ENCODE measurements at places on chromosomes 12 and 14.

DNA sequence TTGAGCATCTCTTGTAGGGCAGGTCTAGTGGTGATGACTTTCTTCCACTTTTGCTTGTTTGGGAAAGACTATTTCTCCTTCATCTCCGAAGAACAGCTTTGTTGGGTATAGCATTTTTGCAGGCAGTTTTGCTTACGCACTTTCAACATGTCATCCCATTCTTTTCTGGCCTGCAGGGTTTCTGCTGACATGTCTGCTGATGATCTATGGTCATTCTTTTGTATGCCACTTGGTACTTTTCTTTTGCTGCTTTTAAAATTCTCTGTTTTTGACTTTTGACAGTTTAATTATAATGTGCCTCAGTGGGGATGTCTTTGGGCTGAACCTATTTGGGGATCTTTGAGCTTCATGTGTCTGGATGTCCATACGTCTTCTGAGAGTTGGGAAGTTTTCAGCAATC lies 78.2 kb downstream of the PTHLH start:
- DNase-seq, result no peak

- DNase-seq, result peak; percentile 64
These were observed 3.6 kb downstream of the TNS2 start for GRCh38 chr12:53053218-53054111.

DNA sequence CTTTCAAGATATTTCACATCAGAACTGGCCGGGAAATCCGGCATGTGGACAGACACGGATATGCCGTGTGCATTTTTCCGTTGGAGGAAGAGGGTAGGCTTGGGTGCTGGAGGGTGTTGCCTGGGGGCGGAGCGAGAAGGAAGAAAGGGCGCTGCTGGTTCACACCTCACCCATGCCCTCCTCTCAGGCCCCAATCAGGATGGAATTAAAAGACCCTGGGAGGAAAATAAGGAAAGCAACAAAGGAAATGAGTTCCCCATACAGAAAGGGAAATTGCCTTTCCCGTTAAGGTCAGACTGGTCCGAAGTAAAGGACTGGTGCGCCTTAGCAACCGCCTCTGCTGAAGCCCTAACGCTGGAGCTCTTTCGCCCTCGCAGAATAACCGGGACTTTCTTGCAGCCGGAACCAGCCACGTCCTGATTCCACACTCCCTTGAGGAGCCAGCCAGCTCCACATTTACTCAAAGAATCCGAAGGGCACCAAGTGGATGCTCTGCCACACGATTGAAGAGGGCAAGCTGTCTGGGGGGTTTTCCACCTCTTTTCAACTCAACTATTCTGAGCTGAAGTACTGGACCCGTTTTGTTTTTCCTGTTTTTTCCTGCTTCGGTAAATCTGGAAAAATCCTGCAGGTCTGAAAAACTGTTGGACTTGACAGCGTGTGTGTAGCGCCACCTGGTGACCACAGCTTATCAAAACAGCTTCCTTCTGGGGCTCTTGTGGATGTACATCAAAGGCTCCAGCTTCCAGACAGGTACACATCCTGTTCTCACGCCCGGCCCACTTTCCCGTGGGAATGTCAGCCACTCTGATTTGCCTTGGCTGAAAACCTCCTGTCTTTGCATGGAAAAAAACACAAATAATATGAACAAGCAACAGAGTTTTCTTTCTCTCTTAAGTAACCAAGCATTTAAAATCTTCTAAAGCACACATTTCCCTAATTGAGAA lies 37.6 kb upstream of the BCL2L14 start:
- peak; percentile 91 for DNase-seq

- DNase-seq, result no peak
These were observed 45.6 kb downstream of the PITPNM2 start for GRCh38 chr12:123105211-123105826.

DNA sequence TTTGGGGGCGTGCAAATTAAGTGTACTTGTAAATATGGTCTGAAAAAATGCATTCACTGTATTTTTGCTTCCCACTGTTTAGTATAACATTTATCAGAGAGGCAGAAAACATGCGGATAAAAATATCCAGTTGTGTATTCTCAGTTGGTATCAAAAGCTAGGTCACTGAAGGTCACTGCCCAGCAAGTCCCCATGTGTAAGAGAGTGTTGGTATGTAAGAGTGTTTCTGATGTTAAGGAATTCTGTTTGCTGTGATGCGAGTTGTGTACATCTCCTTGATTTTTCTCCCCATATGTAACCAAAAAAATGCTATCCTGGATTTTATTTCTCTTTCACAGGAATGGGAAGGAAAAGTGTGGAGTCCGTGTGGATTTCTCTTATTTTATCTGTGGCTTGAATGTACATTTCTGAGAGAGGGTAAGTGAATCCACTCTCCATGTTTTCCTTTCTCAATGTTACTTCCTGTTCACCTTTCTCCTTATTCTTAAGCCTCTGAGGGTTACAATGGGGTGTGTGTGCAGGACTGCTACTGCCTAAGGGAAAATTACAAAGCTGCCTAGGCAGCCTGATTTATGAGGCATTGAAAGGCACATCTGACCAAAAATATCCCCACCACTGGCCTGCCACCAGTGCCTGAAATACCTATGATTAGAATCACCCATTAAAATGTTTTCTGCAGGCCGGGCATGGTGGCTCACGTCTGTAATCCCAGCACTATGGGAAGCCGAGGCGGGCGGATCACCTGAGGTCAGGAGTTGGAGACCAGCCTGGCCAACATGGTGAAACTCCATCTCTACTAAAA lies 97.9 kb upstream of the USP44 start:
- no peak for DNase-seq

- DNase-seq, result peak; percentile 98
These were observed at the start of the genes ORMDL2 and SARNP for GRCh38 chr12:55817345-55818139. TSS of gene ORMDL2 (plus strand) at chr12:55818041. CDS start at chr12:55819000, 959 bp downstream. TSS of gene SARNP (minus strand) at chr12:55817724. CDS start at chr12:55817701, 23 bp downstream.

GRCh38 chr12:98244136-98244535 lies 271.3 kb upstream of the TMPO start:
- DNase-seq, result no peak

DNA sequence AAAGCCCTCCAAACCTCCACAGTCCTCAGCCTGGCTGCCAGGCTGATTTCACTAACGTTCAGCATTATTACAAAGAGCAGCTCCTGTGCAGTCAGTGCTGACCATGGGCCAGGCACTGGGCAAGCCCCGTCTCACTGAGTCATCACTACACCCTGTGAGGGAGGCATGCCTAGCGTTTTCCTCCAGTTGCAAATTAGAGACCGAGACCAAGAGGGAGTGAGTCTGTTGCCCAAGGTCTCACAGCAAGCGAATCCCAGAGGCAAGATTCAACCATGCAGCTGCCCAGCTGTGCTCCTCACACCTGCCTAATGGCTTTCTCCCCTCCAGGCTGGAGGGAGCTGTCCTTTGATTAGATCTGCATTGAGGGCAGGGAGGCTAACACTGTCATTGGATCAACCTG lies 229.3 kb upstream of the LHX5 start:
- no peak for DNase-seq

- no peak for DNase-seq
These were observed 61.4 kb downstream of the KICS2 start for GRCh38 chr12:64160711-64161060.

- DNase-seq, result no peak
These were observed 118.0 kb downstream of the SINHCAF start for GRCh38 chr12:31207799-31208465.

- peak; percentile 40 for DNase-seq
These were observed 240.5 kb upstream of the DAAM1 start for GRCh38 chr14:58947814-58948445.

GRCh38 chr12:19151298-19151697 lies 21.8 kb downstream of the PLEKHA5 start:
- no peak for DNase-seq

GRCh38 chr14:63543826-63544406 lies 739 bp upstream of the PPP2R5E start:
- no peak for DNase-seq

DNA sequence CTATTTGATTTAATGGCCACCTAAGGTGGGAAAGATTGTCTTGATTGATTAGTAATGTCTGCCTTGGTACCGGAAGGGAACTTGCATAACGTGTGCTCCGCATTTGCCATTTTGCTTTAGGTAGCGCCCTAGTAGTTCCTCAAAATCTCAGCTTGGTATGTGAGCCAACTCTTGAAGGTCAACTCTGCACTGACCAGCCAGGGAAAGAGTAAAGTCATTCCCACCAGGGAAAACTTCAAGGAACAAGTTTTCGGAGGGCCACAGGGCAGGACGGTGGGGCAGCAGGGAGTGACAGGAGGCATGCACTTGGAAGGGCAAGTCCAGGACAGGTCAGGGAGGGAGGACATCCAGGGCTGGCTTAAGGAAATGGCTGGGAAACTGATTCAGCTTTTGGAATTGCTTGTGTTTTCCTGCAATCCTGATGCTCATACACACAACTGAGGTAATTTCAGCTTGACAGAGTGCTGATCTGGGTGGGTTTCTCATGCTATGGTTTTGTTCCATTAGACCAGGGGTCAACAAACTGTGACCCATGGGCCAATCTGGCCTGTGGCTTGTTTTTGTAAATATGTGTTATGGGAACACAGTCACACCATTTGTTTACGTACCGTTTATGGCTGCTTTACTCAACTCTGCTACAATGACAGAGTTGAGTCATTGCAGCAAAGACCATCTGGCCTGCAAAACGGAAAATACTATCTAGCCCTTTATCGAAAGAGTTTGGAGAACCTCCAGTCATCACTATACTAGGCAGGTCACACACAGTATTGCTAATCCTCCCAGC lies 184.5 kb downstream of the RBM19 start:
- no peak for DNase-seq

GRCh38 chr14:88535149-88535548 lies 19.7 kb downstream of the PTPN21 start:
- no peak for DNase-seq

DNA sequence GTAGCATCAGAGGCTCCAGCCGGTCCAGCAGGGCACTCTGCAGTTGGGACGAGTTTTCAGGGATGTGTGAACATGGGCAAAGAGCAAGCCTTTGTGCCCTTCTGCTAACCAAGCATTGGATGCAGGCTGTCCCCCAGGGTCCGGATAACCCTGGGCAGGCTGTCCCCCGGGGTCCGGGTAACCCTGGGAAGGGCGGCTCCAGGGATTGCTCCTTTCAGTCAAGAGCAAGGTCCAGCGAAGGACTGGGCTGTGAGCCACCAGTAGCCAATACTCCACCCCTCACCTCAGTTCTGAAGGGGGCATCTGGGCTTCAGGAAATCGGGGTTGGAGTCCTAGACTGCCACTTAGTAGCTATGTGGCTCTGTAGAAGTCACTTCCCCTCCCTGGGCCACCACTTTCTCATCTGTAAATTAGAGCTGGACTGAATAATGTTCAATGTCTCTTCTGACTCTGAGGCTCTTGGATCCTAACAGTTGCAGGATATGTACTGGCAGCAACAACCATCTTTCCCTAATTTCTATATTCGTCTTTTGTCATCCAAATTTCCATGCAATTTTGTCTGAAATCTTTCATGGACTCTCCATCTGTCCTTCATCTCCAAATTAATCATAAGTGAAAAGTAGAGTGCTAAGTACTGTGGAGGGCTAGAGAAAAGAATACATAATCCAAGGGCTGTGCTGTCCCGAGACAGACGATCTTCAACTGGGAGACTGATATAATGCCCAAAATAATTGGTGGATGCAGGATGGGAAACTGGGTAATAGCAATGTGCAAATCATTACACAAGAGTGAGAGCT lies 137.4 kb upstream of the NTF3 start:
- no peak for DNase-seq

DNA sequence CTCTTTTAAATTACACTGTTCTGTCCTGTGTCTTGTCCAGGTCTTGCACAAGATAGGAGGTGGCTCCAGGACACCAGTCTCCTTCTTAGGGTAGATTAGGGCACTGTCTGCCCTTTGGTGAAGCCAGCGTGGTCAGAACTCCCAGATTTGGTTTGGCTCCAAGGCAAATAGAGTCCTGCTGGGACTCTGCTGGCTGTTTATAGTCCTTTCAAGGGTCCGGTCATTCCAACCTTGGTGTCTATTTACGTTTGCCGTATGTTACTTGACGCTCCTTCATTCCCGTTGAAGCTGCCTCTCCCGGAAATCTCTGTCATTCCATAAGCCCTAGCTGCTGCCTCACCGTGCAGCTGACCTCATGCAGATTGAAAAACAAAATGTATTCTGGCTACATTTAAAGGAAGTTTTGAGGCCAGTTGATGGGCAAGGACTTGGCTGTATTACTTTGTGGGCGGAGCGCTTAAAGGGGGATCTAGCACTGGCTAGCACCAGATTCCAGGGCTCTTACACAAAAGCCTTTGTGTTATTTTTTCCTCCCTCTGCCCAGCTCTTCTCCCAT lies 180.6 kb downstream of the AKAP6 start:
- peak; percentile 82 for DNase-seq

DNA sequence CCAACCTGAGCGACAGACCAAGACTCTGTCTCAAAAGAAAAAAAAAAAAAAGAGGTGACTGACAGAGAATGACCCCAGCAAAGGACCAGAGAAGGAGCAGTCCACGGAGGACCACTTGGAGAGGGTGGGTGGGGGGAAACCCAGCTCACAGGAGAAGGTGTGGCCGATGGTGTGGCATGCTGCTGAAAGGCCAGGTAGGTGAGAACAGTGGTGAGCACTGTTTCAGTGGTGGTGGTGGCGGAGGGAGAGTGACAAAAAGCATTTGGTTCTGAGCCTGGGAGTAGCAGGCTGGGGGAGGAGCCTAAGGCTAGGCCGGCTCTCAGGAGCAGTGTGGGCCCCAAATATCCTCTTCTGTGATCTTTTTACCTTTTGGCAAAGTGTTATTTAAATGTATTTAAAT lies 63.8 kb downstream of the IRF2BPL start:
- DNase-seq, result no peak

GRCh38 chr12:48420039-48420775 lies 52.2 kb upstream of the ANP32D start:
- DNase-seq, result no peak

Data from head of caudate nucleus (tissue), 42 donors.